ENCODE measurements at places on chromosomes 6 and 20. TPM values are rescaled to one million over a fixed set of nuclear protein-coding genes. Genes with fewer than 3 reads are reported as not detected.

ASIP gene
- total RNA-seq = not detected

BEND6 gene
- total RNA-seq = 0.53 TPM

ZNF391 gene
- total RNA-seq = 0.53 TPM

COL12A1 gene
- total RNA-seq = 49.3 TPM

ZC3H12D gene
- total RNA-seq = not detected

LGSN gene
- total RNA-seq = not detected

EFCAB8 gene
- not detected for total RNA-seq

GRCh38 chr6:88547768-88548167, 381.6 kb upstream of the CNR1 start:
- no peak for DNase-seq

- no peak for DNase-seq
Observed at GRCh38 chr6:31202259-31203166, 32.0 kb upstream of the POU5F1 start.

DNA sequence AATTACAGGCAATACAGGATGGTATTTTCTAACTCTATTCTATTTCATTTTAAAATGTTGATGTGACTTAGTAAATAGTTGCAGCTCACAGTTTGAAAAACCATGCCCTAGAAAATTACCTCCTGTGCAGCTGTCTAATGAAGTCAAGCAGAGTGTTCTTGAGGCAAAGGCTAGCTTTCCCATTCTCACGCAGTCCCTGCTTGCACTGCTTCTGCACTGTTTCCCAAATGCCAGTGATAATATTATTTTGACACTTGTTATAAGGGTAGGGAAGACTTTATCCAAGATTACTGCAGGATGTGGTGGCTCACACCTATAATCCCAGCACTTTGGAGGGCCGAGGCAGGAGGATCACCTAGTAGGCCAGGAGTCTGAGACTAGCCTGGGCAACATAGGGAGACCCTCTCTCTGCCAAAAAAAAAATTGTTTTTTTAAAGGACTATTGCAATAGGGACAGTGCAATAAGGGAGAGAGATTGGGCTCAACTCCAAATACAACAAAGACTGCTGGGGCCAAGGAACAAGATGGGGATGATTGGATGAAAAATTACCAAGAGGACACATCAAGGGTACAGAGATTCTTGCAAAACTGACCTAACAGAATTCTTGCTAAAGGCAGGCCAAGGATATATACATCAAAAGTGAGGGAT, 196.1 kb downstream of the LY86 start:
- DNase-seq = no peak

GRCh38 chr6:111971181-111971841, 82.6 kb upstream of the CCN6 start:
- DNase-seq = no peak

DNA sequence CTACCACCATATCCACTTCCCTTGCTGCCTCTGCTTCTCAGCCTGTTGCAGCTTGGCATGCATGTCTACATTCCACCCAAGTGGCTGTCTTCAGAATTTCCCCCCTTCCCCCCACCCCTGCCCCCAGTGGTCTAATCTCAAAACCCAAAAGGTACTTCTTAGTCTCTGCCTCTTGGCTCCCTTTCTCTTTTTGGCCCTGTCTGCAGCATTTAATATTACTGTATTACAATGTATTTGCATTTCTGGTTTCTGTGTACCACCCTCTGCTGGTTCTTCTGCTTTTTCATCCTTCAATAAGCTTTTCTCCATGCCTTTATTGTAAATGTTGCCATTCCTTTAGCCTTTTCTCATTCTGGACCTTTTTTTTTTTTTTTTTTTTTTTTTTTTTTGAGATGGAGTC, 43.0 kb downstream of the RPRD1B start:
- DNase-seq = no peak

DNA sequence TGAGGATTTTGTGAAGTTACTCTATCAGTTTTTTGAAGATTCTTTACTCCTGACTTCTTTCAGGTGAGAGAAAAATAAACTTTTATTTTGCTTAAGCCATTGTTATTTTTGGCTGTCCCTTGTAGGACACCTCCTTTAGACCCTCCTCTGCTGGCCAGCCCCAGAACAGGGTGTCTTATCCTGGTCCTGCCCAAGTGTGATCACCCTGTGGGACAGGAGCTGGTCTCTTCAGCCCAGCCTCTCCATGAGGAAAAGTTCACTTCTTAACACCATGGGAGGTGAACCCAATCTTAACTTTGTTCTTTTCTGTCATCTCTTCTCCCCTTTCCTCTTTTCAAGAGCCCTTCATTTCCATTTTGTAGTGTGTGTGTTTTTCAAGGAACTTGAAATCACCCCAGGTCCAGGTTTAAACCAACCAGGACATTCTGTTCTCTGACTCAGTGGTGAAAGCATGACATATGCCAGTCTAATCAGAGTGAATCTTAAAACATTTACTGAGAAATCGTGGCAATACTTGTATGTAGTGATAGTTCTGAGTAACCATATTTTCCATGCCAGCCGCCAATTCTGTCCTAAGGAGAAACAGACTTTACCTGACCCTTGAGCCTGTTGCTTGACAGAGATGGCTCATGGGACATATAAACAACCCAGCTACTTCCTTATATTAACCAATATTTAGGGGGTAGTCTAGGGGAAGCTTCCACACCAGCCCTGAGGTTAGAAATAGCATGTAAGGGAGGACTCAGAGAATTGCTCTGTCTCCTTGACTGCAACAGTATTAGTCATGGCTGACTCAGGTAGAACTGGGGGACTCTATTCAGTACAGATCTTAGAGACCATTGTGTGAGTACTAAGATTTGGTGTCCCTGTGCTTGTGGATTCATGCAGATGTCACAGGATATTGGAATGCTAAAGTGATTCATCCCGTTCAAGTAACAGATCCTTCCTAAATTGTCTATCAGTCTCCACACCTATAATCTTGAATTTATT, 48.8 kb downstream of the FLRT3 start:
- DNase-seq = no peak

DNA sequence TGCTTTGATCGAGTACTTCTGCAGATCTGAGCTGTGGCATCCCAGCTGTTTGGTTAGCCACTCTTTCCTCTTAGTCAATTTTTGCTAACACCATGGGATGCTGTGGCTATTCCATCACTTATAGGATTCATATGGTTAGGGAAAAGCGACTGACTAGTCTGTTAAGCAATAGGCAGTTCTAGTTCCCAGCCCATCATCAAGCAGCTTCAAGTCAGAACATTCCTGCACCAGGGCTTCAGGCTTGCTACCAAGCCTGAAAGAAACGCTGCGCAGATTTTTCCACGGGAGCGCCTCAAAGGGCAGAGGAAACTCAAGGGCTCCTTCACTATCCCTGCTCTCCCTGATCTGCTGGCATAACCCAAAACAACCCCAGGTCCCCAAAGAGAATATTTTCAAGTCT, 159.8 kb upstream of the SUPT3H start:
- DNase-seq = no peak

DNA sequence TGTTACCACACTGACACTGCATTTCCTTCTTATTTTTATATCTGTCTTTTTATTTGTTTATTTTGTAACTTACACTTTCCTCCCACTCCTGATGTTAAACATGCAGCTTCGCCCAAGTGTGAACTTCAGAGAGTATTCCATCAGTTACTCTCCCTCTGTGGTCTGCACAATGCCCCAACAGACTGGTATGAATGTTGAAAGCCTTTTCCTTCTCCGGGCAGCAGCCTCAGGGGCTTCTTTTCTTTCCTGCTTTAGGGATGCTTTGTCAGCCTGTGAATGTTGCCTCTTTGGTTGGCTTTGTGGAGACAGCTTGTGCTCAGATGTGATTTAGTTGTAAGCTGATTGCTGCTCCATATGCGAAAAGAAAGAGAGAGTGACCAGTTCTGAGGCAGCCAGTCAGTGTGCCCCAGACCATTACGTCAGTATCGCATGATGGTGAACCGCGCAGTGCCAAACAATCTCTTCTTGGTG, 44.0 kb downstream of the SMPDL3A start:
- DNase-seq = no peak

- DNase-seq = no peak
Observed at GRCh38 chr6:128275681-128276080, 244.7 kb downstream of the PTPRK start.

DNA sequence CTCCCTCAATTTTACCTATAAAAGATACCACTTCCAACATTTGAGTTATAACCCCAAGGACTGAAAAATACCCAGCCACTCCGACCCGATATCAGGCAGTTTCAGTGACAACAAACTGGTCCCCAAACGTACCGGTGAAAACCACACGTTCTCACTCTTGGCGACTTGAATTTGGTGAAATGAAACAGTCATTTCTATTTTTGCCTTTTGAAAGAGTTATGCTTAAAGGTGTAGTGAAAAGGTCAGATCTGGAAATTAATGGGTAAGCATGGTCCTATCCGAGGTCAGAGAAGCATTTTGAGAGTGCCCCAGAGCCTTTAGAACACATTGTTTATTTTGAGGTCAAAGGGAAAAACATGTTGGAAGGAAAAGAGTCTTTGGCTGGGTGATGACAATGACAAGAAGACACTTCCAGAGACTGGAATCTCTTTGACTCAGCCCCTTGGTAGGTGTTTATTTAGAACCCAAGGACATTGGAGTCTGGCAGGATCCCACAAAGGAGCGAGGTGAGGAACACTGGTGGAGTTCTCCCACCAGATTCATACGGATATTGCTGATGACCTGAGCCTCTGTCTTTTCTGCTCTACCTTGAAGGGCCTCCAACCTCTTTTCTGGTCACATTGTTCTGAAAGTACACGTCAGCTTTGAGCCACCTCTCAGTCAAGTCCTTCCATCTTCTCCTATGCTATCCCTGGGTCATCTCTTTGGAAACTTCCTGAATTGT, 235.0 kb downstream of the GMPR start:
- DNase-seq = no peak

GRCh38 chr6:51996296-51996947, 91.0 kb downstream of the PKHD1 start:
- no peak for DNase-seq

DNA sequence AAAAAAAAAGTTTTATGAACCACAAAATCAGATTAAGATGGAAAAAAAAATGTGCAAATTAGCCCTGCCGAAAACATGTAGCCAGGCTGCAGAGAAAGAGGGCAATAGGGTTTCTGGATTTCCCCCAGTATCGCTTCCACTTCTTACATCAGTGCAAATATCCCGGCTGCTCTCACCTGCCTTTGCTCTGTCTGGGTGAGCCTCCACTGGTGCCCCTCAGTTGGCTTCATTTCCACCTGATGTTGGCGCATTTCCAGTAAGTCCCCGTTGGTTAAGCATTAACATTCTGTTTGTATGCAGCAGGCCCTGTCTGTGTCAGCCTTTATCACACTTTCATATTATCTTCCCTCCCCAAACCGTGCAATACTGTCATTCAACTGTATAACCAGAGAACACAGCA, 215.1 kb downstream of the CBLN4 start:
- no peak for DNase-seq

DNA sequence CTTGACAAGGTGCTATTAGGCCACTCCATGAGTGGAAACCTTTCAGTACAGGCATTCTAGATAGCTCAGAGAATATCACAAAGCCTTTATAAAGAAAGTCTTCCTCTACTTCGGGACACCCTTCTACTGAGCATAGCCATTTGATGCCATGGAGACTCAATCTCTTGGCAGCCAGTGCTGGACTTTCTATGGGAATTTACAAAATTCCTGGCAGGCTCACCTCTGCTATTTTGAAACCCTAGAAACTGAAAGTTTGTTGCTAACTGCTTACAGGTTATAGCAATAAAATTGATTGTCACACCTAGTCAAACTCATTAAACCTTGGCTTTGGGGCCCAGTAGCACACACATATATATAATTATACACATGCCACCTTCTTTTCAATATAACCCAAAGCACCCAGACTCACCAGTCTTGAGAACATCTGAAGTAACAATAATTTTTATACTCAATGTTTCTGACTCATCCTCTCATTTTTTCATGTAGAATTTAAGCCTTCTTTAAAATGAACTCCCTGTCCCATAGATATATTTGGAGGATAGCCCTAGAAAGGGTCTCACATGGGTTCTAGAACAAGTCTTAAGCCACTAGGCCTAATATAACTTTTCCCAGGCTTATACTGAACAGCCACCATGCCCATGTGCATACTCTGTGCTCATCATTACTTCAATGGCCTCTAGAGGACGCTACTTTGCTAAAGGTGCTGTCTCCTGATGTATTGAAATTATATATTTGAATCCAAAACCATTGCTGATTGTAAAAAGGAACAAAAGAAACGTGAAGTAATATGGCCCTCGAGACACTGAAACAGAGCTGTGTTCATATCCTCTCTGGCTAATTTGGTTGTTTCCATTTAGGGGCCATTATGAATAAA, 368.1 kb upstream of the MARCKS start:
- no peak for DNase-seq

- DNase-seq = no peak
Observed at GRCh38 chr6:38736951-38737350, 21.8 kb downstream of the DNAH8 start.

DNA sequence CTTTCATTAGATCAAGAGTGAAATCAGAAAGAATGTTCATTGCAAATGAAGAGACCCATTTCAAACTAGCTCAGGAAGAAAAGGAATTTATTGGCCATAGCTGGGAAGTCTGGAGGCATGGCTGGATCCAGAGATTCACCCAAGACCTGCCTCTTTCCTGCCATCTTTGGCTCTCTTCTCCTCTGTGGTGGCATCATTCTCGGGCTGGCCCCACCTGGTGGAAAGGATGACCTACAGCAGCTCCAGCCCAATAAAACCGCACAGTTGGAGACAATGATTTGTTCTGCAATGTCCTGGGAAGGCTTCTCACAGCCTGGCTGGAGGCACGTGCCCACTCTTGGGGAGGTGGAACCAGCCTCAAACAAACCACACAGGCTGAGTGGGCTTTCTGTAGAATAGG, 18.1 kb upstream of the FERMT1 start:
- no peak for DNase-seq

GRCh38 chr6:142867355-142867801, 77.6 kb downstream of the HIVEP2 start:
- no peak for DNase-seq

- no peak for DNase-seq
Observed at GRCh38 chr6:130222775-130223174, at the start of gene SAMD3. Gene SAMD3, minus strand, starts transcription at chr6:130222951. Its CDS starts 7,678 bp downstream, at chr6:130215273.

- peak; percentile 29 for DNase-seq
Observed at GRCh38 chr6:11700118-11700718, 78.4 kb downstream of the ADTRP start.

GRCh38 chr6:90530882-90531281, 56.0 kb downstream of the MAP3K7 start:
- DNase-seq = no peak

DNA sequence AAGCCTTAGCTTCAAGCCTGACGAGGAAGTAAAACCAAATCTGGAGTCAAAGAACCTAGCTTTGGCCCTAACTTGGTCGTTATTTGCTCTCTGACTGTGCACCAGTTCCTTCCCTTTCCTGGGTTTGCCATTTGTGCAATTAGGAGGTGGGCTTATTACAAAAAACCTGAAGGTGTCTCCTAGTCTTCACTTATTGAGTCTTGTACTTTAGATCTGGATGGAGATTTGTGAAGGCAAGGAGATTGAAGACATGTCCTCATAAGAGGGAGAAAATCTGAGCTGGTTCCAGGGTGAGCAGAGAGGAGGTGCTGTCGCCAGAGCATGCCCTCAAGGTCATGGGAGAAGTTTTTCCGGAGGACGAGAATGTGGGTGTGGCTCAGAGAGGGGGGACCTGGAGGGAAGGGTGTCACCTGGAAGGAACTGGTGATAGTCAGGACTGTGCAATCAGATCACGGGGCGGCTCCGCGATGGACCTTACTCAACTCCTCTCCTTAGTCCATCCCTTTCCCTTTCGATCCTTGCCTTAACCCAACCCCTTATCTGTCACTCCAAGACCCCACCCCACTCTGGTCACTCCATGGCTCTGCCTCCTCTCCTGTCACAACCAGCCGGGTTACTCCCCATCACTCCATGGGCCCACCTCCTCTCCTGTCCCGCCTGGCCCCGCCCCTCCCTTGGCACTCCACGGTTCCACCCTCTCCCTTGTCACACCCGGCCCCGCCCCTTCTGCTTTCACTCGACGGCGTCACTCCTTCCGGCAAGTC, 588 bp upstream of the ACSS2 start:
- DNase-seq = no peak
